ENCODE measurements at places on chromosomes 6 and 20.
A peak's percentile ranks its signal among the peaks of the same experiment; 100 is the strongest.

GRCh38 chr6:88167352-88167937 is 1.3 kb upstream of the CNR1 start:
- peak; percentile 23 for DNase-seq

DNA sequence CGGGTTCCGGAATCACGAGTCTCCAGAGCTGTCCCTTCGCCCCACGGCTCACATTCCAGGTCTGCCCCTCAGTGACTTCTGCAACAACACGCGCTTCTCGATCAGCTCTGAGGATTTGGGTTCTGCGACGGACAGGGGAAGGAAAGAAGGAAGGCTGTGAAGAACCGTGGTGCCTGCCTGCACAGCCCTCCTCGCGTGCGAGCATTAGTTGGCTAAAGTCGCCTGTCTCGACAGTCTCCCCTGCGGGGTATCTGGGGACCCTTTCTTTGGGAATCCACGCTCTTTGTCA is 23.1 kb downstream of the VPS52 start:
- peak; percentile 44 for DNase-seq

DNA sequence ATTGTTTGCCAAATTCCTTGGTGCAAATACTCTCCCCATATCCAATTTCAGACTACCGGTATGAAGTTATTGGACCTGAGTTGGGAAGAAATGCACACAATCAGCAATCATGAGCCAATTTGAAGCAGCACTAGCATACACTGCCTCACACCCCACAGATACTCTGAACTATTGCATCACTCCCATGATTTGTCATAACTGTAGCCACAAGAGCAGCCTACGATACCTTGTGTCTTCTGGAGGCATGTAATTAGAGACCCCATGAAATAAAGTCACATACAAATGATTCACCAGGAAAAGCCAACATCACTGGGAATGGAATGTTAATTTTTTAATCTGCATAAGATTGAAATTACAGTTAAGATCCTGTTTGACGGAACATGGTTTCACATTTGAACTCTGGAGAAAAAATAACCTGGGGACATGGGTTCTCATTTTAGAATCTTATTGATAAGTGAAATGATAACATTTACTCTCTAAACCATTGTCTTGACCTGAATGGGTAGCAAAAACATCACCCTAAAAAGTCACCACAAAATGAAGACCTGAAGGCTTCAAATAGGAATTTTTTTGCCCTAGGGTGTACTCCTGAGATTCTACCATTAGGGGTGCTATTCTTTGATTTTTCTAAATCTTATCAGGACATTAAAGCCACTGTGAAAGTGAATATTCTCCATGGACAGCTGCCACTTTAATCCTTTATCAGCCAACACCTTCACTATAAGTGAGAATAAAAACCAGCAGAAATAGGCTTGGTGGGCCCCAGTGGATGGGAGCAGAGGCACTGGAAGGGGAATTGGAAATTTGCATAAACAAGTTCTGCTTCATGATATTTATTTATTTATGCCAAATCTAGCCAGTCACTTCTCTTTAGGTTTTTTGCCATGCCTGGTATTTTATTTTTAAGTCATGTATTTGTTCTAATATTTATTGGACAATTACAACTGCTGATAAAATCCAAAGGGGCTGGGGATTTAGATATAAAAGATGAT is 34.5 kb upstream of the HBS1L start:
- peak; percentile 47 for DNase-seq

GRCh38 chr6:150846641-150847040 is 18.9 kb upstream of the MTHFD1L start:
- no peak for DNase-seq

GRCh38 chr6:44020148-44020547 is 107.1 kb downstream of the MRPL14 start:
- DNase-seq: no peak

- no peak for DNase-seq
Measured at GRCh38 chr6:167255918-167256553, 35.1 kb upstream of the UNC93A start.

DNA sequence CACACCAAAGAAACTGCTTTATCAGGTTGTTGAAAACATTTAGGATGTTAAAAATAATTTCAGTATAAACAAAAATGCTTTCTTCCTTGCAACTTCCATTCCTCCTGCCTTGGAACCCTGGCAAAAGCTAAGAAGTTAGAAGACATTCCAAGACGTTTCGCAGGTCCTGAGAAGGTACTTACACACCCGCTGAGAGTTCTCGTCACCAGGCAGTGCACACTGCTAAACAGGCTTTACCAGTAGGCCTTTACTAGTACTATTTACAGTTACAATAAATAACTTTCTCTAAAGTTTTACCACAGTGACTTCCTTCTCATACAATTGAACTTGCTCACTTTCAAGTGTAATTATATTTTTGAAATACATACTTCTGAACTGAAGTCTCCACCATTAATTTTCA is 81.4 kb upstream of the RPS6KA2 start:
- no peak for DNase-seq
